ENCODE measurements at places on chromosomes 5 and 9. TPM values are rescaled to one million over a fixed set of nuclear protein-coding genes. Genes with fewer than 3 reads are reported as not detected.

DNA sequence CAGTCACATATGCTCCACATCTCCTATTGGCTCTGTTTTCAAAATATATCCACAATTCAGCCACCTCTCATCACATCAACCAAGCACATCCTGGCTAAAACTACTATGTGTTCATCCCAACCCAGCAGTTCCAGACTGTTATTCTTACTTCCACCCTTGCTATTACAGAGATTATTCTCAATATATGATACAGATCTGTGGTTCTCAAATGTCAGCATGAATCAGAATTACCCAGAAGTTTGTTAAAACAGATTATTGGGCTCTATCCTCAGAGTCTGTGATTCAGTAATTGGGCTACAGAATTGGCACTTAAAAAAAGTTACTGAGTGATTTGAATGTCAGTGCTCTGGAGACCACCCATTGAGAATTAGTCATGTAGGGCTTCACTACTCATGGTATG is 78.8 kb upstream of the IZUMO3 start:
- DNase-seq, result no peak

GRCh38 chr5:1312993-1313833 is 18.3 kb upstream of the TERT start:
- no peak for DNase-seq

DNA sequence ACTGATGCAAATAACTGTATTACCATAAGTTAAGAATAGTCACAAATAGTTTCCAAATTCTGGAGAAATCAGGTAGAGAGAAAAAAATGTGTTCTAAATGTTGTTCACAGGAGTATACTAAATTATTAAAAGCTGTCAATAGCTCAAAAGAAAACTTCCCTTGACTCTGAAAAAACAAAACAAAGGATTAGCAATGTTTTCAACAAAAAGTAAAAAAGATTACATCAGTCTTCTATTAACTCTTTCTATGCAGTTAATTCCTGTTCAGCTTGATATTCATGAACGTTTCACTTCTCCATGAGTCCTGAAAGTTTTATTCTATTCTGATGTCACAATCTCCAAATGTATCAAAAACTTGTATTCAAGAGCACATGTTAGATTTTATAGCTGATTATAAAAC is 9.5 kb upstream of the CLTB start:
- no peak for DNase-seq

- no peak for DNase-seq
Observed at GRCh38 chr5:57221049-57221568, 47.2 kb downstream of the GPBP1 start.

GRCh38 chr5:56735849-56736641 is 79.3 kb upstream of the MAP3K1 start:
- no peak for DNase-seq

GRCh38 chr5:24681106-24681505 is 36.3 kb upstream of the CDH10 start:
- no peak for DNase-seq

DNA sequence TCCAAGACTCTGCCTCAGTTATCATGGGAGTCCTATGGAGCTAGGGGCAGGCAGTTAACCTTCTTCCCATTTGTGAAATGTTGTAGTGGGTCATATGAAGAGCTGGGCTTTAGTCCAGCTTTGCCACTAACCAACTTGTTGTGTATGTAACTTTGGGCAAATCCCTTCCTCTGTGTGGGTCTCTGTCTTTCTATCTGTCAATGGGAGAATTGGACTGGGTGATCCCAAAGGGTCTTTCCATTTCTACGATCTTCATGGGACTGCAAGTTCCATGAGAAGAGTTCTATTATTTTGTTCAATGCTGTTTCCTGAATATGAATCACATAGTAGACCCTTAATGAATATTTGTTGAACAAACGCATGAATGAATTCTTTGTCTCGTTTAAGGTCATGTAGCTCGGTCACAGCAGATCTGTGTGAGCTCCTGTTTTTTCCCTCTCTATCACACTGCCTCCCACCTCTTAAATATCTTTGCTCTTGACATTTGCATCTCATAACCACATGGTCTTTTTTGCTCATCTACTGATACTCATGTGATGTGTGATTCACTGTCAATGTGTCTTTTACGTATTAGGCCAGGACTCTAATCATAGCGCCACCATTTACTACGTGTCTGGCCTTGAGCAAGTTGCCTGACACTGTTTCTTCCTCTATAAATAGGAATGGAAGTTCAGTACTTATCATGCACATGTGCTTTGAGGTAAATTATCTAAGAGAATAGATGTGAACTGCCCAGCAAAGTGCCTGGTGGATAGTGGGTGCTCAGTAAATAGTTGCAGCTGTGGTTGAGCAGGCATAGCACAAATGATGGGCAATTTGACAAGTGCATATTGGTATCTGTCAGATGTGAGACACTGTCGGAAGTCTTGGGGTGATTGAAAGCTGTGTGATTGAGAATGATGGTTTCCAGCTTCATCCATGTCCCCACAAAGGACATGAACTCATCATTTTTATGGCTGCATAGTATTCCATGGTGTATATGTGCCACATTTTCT is 37.4 kb downstream of the PTTG1 start:
- DNase-seq, result no peak

EFNA5 gene
- 60.4 TPM for total RNA-seq

LCN9 gene
- total RNA-seq, result not detected

TMEM252 gene
- not detected for total RNA-seq

Data from ureter (tissue), 1 donor.